NB4 (cell line): ENCODE measurements at places on chromosomes 11 and 22.

GRCh38 chr11:17890325-17890724 is 122.5 kb downstream of the SERGEF start:
- DNase-seq = peak; percentile 5

DNA sequence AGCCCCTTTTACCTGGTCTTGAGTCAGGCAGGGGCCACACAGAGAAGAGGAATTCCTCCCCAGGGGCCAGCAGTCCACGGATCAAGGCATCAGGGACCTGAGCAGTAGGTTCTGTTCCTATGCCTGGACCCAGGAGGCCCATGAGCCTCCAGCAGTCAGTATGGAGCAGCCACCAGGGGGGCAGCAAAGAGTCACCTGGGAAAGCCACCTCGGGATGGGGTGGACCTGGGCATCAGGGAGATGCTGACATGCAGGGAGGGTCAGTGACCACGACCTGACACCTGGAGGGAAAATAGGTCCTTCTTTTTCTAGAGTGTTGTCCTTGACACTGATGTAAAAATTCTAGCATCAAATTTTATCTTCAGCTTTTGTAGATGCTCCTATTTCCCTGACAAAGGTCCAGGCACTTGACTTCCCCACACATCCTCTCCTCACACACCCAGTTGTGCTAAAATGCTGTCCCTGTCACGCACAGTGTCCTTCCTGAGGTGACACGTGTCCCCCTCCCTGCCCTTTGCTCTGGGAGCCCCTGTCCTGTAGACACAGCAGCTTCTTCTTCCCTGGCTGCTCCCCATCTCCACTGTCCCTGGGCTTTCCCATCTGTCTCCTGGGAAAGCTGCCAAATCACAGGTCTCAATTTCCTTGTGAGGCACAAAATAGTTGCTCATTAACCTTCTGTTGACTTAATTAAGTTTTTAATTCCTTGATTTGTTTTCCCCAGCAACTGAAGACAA is 70.0 kb upstream of the IGLL5 start:
- no peak for DNase-seq

- DNase-seq = no peak
Observed at GRCh38 chr22:44084044-44084772, 60.1 kb downstream of the PARVB start.

DNA sequence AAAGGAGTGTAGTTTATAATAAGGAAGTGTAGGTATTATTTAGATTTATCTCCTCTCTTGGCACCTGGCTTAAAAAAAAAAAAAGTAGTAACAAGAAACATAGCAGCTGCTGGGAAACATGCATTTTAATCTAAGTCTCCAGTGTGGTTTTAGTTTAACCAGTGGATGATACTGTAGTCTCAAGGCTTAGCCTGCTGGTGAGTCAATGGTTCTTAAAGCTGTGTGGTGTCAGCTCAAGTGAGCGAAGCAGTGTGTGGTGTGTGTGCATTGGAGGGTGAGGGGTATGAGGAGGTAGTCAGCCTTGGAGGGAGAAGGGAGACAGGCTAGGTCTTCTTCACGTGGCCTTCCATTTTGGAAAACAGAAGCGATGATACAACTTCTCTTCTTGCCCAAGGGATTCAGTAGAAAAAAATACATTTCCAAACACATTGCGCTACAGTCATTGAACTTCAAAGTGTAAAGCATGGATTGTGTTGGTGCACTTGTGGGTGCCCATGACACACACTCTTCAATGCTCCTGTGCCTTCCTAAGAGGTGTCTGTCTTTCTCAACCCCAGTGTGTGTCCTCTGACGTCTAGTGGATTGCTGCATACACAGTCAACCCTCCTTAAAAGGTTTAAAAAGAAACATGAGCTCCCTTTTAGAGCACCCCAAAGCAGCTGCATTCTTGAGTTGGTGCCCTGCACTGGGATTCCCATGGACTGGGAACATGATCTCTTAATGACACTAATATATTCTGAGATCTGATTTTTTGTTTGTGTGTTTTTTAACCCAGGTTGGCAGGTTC is 40.1 kb downstream of the ZBTB16 start:
- DNase-seq = no peak

- no peak for DNase-seq
Observed at GRCh38 chr11:13920756-13921155, 41.8 kb upstream of the SPON1 start.

GRCh38 chr11:93577286-93577685 is 34.1 kb upstream of the SMCO4 start:
- no peak for DNase-seq

- DNase-seq = no peak
Observed at GRCh38 chr22:20107951-20108756, 7.8 kb upstream of the RANBP1 start.

DNA sequence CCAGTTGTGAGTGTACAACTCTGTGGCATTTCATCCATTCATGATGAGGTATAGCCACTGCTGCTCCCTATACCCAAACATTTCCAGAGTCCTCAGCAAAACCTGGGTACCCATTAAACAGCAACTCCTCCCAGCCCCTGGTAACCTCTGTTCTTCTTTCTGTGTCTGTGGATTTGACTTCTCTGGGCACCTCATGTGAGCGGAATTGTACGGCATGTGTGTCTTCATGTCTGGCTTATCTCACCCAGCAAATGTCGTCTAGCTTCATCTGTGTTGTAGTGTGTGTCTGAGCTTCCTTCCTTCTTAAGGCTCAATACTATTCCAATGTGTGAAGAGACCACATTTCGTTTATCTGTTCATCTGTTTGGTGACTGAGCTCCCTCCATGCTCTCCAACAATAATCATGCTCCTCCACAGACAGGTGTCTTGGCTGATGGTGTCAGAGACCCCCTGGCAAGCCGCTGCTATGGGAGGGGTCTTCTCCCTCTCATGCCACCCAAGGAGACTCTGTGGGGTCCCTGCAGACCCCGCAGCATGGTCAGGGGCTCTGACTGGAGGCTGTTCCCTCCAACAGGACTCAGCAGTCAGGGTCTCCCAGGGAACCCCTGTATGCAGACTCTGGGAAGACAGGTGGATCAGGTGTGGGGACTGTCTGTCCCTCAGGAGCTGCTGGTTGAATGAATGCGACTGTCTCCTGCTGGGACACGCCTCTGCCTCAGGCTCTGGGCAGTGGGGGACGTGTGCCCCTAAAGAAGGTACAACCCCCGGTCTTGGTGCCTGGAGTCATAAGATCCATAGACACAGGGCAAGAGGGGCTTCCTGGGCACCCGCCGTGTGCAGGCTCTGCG is 52.7 kb downstream of the SMIM38 start:
- DNase-seq = no peak

- peak; percentile 37 for DNase-seq
Observed at GRCh38 chr11:94507485-94507884, 4.8 kb upstream of the C11orf97 start.

DNA sequence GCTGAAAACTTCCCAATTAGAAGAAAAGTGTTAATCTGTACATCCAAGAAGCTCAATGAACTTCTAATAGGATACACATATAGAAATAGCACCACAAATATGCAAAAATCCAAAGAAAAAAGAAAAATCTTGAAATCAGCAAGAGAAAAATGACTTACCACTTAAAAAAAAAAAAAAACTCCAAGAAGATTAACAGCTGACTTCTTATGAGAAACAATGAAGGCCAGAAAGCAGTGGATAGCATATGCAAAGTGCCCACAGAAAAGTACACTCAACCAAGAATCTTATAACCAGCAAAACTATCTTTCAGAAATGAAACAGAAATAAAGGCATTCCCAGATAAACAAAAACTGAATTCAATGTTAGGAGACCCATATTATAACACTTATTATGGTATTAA is 29.9 kb upstream of the OR5B12 start:
- no peak for DNase-seq

- DNase-seq = peak; percentile 81
Observed at GRCh38 chr11:1151366-1152315, 6.1 kb upstream of the MUC5AC start.

DNA sequence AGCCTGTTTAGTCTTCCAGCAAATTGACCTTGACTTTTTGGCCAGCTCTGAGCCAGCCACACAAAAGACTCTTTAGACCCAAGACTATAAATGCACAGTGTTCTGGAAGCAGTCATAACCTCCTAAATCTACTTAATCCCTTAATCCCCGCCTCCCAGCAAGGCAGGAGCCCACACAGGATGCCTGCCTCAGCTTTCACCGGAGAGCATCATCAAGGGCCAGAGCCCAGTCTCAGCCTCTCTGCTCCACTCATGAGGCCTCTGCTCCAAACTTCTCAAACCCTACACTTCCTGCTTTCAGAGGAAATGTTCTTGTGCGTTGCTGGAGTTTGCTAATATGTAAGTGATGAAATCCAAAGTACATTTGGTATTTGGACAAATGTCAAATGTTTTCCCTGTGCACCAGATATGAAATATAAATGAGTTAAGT is 57.9 kb upstream of the FSHB start:
- DNase-seq = no peak

DNA sequence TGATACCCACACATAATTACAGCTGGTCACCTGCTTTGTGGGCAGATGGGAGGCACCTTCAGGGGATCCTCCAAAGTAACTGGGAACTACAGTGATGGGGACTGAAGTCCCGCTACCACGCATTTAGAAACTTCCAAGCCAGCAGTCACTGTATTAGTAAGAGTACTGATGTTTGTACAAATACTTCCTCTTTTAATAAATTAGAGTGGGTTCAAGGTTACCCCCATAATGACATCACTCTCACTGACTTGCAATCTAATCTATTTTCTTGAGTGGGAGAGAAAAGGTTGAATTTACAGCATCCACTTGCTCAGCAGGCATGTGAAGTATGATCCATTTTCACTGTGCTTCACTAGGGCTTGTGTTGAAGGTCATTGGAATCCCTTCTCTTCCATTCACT is 72.1 kb upstream of the TIMP3 start:
- DNase-seq = no peak

- DNase-seq = no peak
Observed at GRCh38 chr11:2385156-2386151, 8.3 kb downstream of the CD81 start.

GRCh38 chr22:20031732-20032406 is 11.0 kb downstream of the TANGO2 start:
- no peak for DNase-seq

DNA sequence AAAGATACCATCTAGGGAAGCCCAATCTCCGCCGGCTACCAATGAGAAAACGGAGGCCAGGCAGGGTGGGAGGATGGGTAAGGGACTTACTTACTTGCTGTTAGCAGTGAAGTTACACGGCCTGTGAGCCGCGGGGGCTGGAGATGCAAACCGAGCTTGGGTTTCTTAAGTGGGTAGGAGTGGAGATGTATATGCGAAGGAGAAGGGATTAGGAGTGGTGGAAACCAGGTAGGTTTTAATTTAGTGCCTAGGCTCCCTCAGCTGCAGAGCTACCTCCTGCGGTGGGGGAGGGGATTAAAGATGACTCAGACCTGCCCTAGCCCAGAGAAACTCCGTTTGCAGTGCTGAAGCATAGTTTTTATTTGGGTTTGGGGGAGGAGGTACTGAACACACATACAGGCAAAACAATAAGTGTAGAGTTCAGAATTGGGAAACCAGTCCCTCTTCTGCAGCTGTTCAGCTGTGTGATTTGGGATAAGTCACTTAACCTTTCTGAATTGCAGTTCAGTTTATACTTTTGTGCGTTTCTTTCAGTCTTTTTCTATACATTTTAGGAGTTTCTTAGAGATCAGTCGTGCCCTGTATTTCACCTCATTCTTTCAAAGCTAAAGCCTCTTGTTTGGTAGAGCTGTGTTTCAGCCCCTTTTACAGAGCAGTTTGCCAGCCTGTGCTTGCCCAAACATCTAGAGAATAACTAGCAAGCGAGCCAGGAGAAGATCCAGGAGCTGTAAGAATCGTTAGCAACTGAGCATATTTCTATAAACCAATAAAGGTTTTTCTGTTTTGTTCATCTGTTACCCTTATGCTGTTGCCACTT is 596 bp upstream of the TNRC6B start:
- peak; percentile 87 for DNase-seq

- no peak for DNase-seq
Observed at GRCh38 chr11:95904009-95904650, 19.8 kb downstream of the MTMR2 start.

- DNase-seq = no peak
Observed at GRCh38 chr11:103987629-103988594, 48.5 kb upstream of the DDI1 start.

GRCh38 chr11:129911298-129911697 is 15.9 kb upstream of the NFRKB start:
- peak; percentile 49 for DNase-seq

- DNase-seq = no peak
Observed at GRCh38 chr22:37509059-37509860, 10.0 kb downstream of the CARD10 start.

DNA sequence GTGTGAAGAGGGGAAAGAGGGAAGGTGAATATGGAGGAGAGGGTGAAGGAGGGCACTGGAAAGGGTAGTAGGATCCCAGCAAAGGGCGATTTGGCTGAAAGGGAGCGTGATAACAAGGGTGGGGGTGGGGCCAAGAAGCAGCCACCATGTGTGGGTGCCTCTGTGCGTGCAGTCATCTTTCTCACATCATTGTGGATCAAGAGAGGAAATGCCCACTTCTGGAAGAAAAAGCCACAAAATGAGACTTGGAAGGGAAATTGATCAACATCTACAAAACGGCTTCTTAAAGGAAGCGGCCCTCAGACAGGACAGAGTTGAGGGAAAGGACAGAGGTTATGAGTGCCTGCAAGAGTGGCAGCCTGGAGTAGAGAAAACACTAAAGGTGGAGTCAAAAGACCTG is 1.2 kb upstream of the CXCR5 start:
- peak; percentile 63 for DNase-seq

- no peak for DNase-seq
Observed at GRCh38 chr11:19845626-19846025, 133.0 kb downstream of the NAV2 start.

DNA sequence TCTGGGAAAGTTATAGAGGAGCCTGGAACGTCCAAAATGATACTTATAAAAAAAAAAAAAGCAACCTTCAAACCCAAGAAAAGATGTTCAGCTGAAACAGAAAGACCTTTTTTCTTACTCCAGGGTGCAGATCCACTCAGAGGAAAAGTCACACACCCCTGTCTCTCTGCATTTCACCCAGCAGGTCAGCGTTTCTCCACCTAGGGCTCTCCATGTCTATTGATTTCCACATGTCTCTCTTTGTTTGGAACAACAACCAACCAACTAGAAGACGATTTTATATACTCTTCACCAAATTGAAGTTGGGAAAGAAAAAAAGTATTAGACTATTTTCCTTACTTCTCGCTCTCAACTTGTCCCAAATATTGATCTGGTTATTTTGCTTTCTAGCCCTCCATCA is 42.2 kb upstream of the BLID start:
- no peak for DNase-seq

- no peak for DNase-seq
Observed at GRCh38 chr11:33624083-33624482, 76.5 kb downstream of the C11orf91 start.

GRCh38 chr11:119316729-119317591 is at the start of gene MCAM:
MCAM (minus strand) TSS chr11:119317130; CDS start chr11:119317101, 29 bp downstream.
- DNase-seq = peak; percentile 93

DNA sequence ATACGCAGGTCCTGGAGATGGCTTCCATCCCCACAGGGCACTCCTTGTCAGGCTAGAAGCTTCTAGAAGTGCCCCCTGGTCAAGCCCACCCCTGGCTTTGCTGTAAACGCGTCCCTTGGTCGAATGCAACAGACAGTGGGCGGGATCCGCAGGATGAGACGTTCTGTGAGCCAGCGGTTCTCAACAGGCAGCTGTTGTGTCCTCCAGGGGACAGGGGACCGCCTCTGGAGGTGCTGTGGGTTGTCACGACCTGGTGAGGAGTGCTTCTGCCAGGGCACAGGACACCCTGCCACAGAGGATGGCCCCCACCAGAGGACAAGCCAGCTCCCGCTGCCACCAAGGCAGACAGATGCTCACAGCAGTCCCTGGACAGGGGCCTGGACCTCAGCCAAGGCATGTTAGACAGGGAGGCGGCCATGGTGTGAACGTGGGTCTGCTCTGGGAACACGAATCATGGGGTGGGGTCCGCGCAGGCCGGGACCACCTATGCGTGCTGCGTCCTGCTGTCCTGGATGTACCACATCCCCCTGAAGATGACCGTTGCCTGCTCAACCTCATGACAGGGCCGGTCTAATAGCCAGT is 11.7 kb downstream of the CRELD2 start:
- peak; percentile 17 for DNase-seq
